CD8-positive, alpha-beta memory T cell (primary cell): ENCODE measurements at places on chromosomes 12 and 14. TPM values are rescaled to one million over a fixed set of nuclear protein-coding genes. Genes with fewer than 3 reads are reported as not detected.

GRCh38 chr12:94304566-94305061 is 155.1 kb downstream of the CEP83 start:
- H3K36me3 ChIP-seq, result peaks cover 25% of the 10 kb centered on the region
- H3K4me1 ChIP-seq, result no peaks in the 10 kb centered on the region
- H3K4me3 ChIP-seq, result no peak overlapping the region
- no peak overlapping the region for H3K27ac ChIP-seq
- no peaks in the 10 kb centered on the region for H3K27me3 ChIP-seq
- DNase-seq, result no peak

DNA sequence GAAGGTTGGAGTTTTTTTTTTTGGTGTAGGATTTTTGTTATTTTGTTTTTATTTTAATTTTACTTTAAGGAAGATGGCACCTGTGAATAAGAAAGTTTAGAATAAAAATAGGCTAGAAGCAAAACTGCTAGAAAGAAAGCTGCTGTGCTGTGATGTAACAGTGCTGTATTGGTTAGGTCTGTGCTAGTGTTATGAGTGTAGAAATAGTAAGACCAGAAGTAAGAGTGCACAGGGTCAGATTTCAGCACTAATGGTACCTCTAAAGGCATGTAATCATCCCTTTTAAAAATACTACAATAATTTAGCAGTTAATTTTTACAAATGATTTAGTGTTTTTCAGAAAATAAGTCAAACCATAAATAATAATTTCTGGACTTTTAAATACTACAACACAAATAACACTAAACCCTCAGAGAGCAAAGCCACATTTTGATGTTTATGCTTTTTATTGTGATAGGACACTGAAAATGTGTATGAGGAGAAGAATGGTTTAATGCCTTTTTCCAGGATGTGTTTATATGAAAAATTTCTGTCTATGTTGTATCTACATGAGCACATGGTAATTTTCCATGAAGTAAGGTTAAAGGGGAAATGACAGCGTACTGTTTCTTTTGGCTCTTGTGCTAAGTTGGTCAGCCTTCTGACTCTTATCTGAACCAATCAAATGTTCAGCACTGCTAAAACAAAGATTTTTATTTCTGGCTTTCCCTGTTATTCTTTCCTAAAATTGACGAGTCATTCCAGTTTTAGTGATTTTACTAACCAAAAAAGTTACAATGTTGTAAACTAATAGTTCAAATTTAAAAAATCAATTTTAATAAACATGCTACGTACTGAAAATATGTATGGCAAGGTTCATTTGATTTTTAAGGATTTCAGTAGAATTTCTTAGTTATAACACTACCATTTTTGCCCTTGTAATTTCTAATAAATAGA is 96.1 kb downstream of the PPHLN1 start:
- no peak overlapping the region for H3K4me3 ChIP-seq
- no peaks in the 10 kb centered on the region for H3K36me3 ChIP-seq
- H3K27ac ChIP-seq, result no peak overlapping the region
- no peak for DNase-seq
- no peaks in the 10 kb centered on the region for H3K27me3 ChIP-seq

- H3K27me3 ChIP-seq, result no peaks in the 10 kb centered on the region
- peaks cover 29% of the 10 kb centered on the region for H3K4me1 ChIP-seq
- H3K36me3 ChIP-seq, result no peaks in the 10 kb centered on the region
- H3K4me3 ChIP-seq, result no peak overlapping the region
Measured at GRCh38 chr12:116146386-116146785, 131.1 kb downstream of the MED13L start.

DNA sequence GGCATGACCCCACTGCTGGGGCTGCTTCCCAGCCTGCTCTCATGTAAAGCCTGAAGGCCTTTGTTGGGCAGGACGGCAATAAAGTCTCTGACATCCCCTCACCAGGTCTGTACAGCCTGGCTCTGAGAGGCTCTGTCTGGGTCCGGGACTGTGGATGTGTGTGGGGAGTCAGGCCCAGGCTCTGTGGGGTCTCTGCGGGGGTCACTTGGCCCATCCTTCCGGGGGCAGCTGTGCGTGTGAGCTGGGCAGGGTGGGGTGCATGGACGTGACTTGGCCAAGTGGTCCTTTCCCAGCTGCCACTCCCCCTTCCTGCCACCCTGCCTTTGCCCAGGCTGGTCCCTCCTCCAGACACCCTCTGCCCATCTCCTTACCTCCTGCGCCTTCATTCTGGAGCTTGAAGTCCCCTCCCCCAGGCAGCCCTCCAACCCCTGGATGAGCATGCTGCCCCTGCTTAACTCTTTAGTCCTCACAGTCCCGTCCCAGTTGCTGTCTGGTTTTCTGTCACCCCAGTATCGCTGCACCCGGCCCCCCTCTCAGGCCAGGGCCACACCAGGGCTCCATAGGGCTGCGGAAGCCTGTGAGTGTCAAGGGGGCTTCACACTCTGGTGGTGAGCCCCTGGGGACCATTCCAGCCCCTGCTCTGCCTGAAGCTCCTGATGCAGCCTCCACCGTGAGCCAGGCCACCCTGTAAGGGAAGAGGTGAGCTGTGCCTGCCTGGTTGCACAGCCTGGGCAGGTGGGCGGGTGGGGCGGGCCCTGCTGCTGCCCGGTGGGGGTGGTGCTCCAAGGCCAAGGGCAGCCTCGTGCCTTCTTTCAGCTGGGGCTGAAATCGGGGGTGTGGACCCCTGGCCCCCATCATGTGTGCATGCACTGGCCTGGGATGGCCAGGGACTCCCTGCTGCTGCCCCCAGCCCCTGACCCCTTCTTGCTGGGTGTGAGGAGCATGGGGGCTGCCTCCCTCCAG is 25.5 kb upstream of the KIF26A start:
- H3K27ac ChIP-seq, result no peak overlapping the region
- no peaks in the 10 kb centered on the region for H3K4me1 ChIP-seq
- DNase-seq, result peak; percentile 30
- H3K27me3 ChIP-seq, result no peaks in the 10 kb centered on the region

GRCh38 chr14:61197416-61197815 is 83.7 kb downstream of the TMEM30B start:
- no peaks in the 10 kb centered on the region for H3K36me3 ChIP-seq
- H3K27ac ChIP-seq, result no peak overlapping the region

GRCh38 chr14:61174987-61175386 is 106.2 kb downstream of the TMEM30B start:
- no peak overlapping the region for H3K27ac ChIP-seq
- no peaks in the 10 kb centered on the region for H3K36me3 ChIP-seq
- H3K27me3 ChIP-seq, result no peaks in the 10 kb centered on the region
- DNase-seq, result no peak
- H3K4me1 ChIP-seq, result peaks cover 8% of the 10 kb centered on the region
- H3K4me3 ChIP-seq, result no peak overlapping the region

DNA sequence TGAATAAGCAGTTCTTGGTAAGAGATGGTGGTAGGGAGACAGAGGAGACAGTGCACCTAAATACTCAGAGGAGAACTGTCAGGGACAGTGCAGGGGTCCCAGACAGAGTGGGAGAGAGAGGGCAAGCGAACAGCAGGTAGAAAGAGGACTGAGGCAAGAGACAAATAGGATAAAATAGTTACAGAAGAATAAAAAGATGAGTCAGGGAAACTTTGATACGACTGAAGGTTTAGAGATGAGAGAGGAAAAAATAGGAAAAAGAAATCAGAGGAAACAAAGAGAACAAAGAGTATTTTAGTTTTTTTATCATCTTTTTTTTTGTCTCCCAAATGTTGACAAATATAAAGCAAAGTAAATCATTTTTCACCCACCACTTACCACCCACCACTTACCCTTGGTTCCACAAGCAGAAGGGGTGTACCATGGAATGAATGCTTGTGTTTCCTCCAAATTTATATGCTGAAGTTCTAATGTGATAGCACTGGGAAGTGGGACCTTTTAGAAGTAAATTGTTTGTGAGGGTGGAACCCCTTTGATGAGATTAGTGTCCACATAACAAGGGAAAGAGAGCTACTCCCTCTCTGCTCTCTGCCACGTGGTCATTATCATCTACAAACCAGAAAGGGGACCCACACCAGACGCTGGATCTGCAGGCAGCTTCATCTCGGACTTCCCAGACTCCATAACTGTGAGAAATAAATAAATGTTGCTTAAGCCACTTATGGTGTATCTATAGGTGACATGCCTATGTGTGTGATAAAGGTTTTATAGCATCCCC is 292.1 kb downstream of the BTG1 start:
- H3K36me3 ChIP-seq, result no peaks in the 10 kb centered on the region
- no peak overlapping the region for H3K4me3 ChIP-seq
- no peaks in the 10 kb centered on the region for H3K27me3 ChIP-seq
- no peak for DNase-seq
- peaks cover 9% of the 10 kb centered on the region for H3K4me1 ChIP-seq

DNA sequence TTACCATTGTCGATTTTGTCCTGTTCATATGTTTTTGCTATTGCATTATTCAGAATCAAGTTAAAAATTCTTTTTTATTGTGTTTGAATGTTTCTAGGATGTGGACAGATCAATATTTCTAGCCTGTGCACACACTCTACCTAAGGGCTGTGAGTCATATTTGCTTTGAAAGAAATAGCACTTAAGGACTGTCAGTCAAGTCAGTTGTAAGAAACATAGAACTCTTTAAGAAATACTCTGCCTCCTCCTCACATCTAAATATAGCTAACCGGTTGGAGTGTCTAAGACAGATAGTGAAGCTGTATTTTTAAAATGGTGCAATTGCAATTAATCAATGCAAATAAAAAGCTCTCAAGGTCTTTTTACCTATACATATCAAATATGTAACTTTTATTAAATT is 17.9 kb upstream of the MGST1 start:
- no peaks in the 10 kb centered on the region for H3K27me3 ChIP-seq
- H3K27ac ChIP-seq, result no peak overlapping the region
- H3K4me3 ChIP-seq, result no peak overlapping the region
- H3K4me1 ChIP-seq, result no peaks in the 10 kb centered on the region
- DNase-seq, result no peak
- no peaks in the 10 kb centered on the region for H3K36me3 ChIP-seq

- no peaks in the 10 kb centered on the region for H3K27me3 ChIP-seq
- DNase-seq, result no peak
- H3K36me3 ChIP-seq, result no peaks in the 10 kb centered on the region
- H3K4me3 ChIP-seq, result no peak overlapping the region
Measured at GRCh38 chr12:77429426-77429825, 364.1 kb upstream of the E2F7 start.

DNA sequence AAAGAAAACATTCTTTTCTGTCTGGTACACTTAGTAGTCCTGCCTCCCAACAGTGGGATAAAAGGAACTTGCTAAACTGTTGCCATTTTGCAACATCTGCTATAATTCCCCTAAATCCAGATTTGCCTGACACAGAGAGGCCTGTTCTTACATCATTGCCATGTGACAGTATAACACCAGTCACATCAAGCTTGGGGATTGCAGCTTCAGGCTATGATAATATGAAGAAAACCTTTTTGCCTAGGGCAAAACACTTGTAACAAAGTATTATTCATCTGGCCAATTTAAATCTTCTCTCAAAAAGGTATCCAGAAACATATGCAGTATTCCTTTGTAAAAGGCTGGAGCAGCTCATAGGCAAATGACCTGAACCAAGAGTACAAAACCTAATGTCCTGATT is 80.9 kb upstream of the OTX2 start:
- no peaks in the 10 kb centered on the region for H3K4me1 ChIP-seq
- no peak overlapping the region for H3K4me3 ChIP-seq
- no peaks in the 10 kb centered on the region for H3K27me3 ChIP-seq
- no peak overlapping the region for H3K27ac ChIP-seq

DNA sequence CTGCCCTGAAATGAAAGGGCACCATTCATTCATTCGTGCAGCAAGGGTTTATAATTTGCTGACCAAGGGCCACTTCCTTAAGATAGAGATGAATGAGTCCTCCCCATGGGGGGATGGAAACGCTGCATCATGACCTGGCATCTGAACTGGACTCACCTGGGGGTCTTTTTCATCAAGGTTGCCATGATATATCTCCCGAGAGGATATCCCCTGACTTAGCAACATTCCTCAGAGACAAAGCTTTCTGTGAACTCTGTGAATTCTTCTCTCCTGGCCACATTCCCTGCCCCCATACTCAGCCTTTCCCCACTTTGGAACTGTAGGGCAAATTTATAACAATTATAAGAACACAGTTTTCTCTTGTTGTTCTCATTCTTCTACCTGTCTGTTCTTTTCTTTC is 30.8 kb downstream of the SRRM4 start:
- H3K27me3 ChIP-seq, result no peaks in the 10 kb centered on the region
- no peak for DNase-seq
- no peaks in the 10 kb centered on the region for H3K4me1 ChIP-seq
- H3K27ac ChIP-seq, result no peak overlapping the region

DNA sequence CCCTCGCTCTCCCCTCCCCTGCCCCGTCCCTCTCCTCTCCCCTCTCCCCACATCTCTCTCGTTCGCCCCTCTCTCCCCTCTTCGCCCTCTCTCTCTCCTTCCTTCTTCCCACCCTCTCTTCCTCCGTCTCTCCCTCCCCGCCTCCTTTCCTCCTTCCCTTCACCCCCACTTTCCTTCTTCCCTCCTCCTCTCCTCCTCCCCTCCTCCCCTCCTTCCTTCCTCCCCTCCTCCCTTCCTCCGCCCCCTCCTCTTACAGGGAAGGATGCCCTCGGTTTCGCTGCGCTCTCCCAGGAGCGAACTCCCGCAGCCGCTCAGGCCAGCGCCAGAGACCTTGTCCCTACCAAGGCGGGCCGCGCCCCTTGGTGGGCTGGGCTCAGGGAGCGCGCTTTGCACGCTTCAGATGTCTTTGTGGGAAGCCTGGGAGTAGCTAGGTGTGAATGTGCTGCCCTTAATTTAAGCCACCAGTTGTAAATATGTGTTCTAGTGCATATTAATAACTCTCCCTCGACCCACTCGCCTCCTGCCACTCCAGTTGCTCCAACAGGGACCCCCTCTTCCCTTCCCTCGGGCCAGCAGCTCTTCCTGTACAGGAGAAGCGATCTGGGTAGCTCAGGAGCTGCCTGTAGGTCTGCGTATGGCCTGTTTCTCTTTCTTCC is 13.3 kb upstream of the MAP3K9 start:
- peak; percentile 6 for DNase-seq
- peaks cover 14% of the 10 kb centered on the region for H3K4me1 ChIP-seq
- no peaks in the 10 kb centered on the region for H3K36me3 ChIP-seq
- H3K27ac ChIP-seq, result no peak overlapping the region
- peaks cover 6% of the 10 kb centered on the region for H3K27me3 ChIP-seq
- peak overlapping the region; percentile 64 for H3K4me3 ChIP-seq

CCDC177 gene
- total RNA-seq, result not detected

B4GALNT3 gene
- 3.5 TPM for total RNA-seq

TSPAN19 gene
- total RNA-seq, result not detected

TAS2R14 gene
- 0.55 TPM for total RNA-seq

BIN2 gene
- total RNA-seq, result 55.9 TPM

LMNTD1 gene
- total RNA-seq, result not detected

AJUBA gene
- 0.90 TPM for total RNA-seq
